ENCODE measurements at places on chromosomes 3 and 15.

DNA sequence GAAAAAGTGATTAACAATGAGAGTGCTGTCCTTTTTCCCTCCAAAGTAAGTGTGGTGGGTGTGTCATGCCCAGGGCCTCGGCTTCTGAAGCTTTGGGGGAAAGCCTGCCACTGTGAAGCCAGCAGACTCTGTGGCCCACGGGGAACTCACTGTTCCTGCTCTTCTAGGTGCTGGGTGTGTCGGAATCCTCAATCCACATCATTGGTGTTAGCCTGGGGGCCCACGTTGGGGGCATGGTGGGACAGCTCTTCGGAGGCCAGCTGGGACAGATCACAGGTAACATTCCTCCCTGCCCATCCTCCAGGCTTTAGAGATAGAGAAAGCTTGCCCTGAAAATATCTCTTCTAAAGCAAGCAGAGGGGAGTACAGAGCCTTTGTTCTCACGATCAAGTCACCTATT, 11.6 kb downstream of the PLA1A start:
- DNase-seq, result no peak

DNA sequence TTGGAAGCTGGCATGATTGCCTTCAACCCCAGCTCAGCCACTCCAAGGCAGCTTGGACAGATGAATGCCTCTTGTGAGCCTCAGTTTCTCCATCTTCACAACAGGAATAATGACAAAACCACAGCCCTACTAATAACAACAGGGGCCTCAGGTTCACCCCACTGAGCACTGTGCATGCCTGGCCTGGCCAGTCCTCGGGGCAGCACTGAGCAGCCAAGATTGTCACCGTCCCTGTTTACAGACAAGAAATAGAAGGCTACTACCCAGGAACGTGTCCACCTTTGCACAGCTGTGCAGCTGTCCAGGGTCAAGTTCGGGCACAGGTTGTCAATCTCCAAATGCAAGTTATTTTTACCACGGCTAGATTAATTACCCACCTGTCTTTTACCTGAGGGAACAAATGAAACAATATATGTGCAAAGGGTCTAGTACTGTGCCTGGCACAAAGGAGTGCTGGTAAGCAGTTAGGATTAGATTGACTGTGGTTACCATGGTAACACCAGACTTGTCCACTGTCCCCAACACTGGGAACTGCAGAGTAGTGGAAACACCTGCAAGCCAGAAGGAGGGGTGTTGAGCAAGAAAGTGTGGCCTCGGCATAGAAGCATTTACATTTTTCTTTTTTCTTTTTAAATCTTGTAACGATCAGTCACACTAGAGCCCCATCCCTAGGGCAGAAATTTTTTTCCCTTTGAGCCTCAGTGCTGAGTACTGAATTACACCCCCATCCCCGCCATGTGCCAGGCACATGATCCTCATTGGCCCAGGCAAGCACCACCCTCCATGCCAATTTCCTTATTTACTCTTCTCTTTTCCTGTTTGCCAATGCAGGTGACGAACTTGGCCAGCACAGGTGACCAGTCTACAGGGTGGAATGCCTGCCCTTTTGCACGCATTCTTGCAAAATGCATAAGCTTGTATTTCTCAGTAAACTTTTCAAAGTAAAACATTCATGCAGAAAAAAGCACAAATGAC, 66.3 kb upstream of the SLC6A6 start:
- no peak for DNase-seq

DNA sequence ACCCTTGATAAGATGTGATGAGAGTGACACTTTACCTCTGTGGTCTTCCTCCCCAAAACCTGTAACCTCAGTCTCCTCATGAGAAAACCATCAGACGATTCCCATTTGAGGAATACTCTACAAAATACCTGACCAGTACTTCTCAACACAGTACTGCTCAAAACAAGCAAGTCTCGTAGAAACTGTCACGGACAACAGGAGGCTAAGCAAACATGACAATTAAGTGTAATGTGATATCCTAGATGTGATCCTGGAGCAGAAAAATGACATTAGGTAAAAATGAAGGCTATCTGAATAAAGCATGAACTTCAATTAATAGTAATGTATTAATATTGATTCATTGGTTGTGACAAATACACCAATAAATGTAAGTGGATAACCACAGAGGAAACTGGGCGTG, 113.6 kb downstream of the CACNA2D3 start:
- no peak for DNase-seq

DNA sequence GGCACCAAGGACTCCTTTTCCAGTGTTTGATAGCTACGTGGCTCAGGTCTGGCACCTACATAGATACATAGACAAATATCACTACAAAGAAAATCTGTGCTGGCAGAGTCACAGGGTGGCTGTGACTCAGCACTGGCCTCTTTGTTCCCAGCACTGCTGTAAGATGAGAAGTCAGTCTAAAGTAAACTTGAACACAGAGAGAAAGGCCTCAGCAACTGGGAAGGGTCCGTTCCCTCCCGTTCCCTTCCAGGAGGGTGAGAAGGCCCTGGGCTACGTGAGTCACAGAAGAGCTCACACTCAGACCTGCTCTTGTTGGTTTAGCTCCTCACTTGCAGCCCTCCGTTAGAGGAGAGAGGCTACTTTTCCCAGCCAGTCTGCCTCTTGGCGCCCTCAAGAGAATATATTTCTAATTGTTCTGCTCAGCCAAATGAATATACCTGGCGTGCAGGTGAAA, 23.1 kb downstream of the ANXA2 start:
- DNase-seq, result no peak

DNA sequence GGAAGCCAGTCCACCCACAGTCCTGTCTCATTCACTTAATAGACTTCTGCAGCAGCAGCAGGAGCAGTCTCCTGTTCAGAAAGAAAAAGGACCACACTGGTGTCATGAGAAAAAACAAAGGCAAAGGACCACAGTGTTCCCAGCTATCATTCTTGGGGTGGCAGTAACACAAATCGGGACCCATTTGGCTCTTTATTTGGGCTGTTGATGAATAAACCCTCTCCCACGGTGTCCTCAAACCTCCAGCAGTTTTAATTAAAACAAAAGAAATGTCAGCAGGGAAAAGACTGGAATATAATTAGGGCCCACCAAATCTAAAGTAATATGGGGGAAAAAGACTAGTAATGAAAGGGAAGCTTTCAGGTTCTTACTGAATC, 210.5 kb upstream of the SLC2A2 start:
- peak; percentile 39 for DNase-seq

DNA sequence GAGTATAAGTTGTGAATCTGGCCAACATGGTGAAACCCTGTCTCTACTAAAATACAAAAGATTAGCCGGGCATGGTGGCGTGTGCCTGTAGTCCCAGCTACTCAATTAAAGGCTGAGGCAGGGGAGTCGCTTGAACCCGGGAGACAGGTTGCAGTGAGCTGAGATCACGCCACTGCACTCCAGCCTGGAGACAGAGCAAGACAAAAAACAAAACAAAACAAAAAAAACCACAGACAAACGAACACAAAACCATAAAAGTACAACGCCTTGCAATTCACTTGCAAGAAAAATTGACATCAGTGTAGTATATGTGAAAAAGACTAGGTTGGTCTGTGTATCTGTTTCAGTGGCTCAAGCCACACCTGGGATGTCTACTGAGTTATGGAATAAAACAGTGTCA, 29.9 kb upstream of the CCDC80 start:
- no peak for DNase-seq

Data from spinal cord (tissue), 10 donors.